ENCODE measurements at places on chromosomes 12 and 14.

- DNase-seq: no peak
Observed at GRCh38 chr14:101490771-101491170, 70.5 kb upstream of the DIO3 start.

- DNase-seq: no peak
Observed at GRCh38 chr12:92446083-92446460, 256.7 kb upstream of the PLEKHG7 start.

GRCh38 chr12:31362115-31362758, 36.3 kb upstream of the SINHCAF start:
- DNase-seq: no peak

DNA sequence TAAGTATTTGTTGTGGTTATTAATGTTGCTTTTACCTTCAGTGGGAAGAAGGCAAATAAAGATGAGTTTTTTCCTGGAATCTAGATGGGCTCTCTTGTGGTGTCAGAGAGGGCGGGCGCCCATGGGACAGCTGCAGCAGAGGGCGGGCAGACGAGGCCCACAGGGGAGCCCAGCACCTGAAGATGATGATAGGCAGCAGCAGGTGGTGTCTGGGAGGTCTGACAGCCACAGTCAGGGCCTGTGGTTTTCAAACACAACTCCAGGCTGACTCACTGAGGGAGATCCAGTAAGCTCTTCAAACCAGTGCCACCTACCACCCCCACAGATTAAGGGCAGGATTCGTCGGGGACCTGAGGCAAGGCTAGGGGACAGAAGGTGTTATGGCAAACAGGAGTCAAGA, 42.8 kb downstream of the NKX2-1 start:
- no peak for DNase-seq

DNA sequence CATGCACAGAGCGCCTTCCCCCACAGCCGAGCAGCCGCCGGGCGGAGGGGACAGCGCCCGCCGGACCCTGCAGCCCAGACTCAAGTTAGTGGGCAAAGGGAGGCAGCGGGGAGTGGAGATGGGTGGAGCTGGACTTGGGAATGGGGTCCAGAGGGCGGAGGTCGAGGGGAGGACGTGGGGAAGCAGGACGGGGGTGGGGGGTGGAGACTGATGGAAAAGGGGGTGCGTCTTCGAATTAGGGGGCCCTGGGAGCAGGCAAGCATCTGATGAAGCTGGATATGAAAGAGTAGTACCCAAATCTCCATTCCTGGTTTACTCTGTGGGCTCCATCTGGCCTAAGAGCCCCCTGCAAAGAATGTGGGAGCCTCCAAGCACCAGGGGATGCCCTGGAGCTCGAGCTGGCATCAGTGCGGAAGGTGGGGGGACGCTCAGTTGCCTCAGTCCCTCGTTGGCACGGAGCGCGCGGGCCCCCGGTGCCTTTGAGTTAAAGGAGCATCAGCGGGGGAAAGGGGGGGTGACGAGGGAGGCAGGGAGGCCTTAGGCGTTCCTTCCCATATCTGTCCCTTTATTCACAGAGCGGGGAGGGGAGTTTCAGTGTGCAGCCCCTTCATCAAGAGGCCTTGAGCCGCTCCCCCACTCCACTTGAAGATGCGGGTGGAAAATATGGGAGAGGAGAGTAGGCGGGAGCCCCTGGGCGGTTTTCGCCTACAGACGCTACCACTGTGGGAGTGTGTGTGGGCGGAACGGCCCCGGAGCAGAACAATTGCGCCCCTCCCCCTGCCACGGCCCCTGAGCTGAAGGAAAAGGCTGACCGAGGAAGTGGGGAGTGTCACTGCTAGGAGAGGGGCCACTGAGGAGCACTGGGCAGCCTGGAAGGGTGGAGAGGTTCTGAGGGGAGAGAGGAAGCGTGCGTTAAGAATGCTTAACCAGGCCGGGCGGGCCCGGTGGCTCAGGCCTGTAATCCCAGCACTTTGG, 644 bp downstream of the NAB2 start:
- DNase-seq: peak; percentile 53

- peak; percentile 80 for DNase-seq
Observed at GRCh38 chr12:52860102-52860823, 11.5 kb upstream of the KRT78 start.

GRCh38 chr14:90523961-90524875, 127.4 kb downstream of the CALM1 start:
- DNase-seq: no peak

GRCh38 chr12:79926951-79927350, 7.9 kb downstream of the PPP1R12A start:
- no peak for DNase-seq
